ENCODE measurements at places on chromosomes 4 and X. TPM values are rescaled to one million over a fixed set of nuclear protein-coding genes. Genes with fewer than 3 reads are reported as not detected.

Gene CFAP47
- 0.10 TPM for total RNA-seq

Gene SFRP2
- 111 TPM for total RNA-seq

Gene CLDN22
- total RNA-seq: 0.31 TPM

Gene CENPVL1
- not detected for total RNA-seq

Gene TXK
- 0.82 TPM for total RNA-seq

Gene SH3D19
- 37.4 TPM for total RNA-seq

Gene MAGEC2
- total RNA-seq: not detected

Gene PCDH11X
- 1.5 TPM for total RNA-seq

All from tongue (tissue), 3 donors.